ENCODE measurements at places on chromosomes 2 and 18.

DNA sequence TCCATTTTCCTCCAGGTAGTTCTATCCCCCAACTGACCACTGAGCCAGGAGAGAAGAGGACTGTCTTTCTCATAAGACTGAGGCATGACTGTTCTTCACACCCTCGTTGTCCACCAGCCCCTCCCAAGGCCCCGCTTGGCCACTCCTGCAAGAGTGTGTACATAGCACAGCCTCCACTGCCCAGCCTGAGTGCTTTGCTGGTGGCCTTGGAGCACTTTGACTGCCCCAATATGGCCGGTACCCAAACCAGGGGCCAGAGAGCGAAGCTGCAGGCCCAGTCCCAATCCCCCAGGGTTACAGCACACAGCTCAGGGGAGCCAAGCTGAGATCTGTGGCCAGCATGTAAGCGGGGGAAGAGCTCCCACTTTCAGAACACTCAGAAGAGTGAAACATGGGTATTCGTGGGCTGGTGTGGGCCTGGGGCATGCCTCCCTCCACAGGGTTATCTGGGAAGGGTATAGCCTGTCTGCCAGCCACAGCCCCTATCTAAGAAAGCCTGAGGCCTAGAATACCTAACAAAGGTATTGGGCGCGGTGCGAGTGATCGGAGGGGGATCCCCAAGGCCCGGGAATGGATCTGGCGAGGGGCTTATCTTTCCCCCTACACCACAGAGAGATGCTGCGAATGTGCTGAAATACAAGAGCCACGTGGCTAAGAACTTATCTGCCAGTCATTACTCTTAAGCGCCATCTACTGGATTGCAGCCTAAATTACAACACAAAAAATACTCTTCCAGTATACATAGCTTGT lies 163.8 kb downstream of the WDPCP start:
- no peak for DNase-seq

DNA sequence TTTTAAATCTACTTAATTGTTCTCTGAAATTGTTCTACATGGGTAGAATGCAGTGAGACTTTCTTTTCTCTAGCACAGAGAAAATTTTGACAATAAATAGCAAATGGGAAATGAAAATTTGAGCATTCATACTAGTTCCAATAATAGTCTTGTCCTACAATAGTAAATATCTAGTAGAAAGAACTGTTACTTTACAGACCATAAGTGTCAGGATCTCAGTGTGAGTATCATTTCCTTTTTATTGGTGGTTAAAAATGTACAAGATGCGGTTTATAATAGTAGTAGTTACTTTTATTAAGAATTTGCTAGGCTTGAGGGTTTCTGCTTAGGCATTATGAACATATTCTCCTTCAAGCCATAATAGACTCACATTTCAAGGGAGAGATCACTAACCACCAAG lies 43.2 kb downstream of the KCNE4 start:
- no peak for DNase-seq

DNA sequence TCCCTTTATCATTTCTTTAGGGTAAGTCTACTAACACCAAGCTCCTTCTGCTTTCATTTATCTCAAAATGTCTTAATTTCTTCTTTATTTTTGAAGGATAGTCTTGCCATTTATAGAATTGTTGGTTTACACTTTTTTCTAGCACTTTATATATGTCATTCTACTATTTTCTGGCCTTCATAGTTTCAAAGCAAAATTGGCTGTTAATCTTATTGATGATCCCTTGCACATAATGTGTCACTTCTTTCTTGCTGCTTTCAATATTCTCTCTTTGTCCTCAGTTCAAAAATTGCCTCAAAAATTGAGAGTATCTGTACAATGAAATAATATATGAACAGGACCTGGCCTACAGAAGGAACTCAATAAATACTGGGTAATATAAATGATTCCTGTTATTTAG lies 7.9 kb upstream of the TANK start:
- no peak for DNase-seq

DNA sequence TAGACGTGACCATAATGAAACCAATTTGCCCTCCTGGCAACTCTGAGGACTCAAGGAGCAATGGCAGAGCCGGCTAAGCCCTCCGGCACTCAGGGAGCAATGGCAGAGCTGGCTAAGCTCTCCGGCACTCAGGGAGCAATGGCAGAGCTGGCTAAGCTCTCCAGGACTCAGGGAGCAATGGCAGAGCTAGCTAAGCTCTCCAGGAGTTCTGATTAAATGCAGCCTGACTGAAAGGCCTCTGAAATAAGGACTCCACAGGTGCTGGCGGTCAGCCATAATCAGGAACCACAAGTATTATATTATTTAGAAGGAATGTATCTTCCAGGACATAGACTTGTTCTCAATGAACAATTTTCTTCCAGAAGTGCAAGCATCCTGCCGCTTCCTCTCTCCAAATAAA lies 65.2 kb downstream of the C2orf76 start:
- no peak for DNase-seq

DNA sequence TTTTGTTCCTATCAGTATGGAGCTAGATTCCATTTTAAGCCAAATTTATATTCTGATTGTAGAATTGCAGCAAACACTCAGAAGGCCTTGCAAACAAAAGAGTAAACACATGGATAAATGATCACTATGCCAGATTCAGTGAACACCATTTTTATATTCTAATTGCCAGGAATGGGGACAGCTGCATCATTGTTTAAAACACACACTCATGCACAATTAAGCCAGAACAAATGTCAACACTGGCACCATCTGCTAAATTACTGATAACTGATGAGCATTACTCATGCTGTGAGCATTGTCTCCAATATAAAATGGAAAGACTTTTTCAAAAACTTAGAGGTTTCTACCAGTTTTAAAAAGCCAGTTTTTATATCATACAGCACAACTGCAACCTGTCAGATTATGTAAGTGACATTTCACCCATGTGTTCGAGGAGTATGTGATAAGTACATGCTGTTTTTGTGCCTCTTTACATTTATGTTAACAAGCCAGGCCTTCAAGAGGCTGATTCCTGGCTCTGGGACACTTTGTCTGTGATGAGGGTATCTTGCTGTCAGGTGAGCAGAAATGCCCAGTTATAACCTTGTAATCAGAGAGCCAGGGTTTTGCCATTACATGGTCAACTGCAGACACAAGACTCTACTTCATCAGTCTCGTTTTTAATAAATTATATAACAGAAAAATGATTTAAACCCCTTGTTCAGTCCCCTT lies 4.4 kb upstream of the ST8SIA5 start:
- DNase-seq = no peak

GRCh38 chr2:22359071-22359672 lies 1025.8 kb upstream of the KLHL29 start:
- no peak for DNase-seq

DNA sequence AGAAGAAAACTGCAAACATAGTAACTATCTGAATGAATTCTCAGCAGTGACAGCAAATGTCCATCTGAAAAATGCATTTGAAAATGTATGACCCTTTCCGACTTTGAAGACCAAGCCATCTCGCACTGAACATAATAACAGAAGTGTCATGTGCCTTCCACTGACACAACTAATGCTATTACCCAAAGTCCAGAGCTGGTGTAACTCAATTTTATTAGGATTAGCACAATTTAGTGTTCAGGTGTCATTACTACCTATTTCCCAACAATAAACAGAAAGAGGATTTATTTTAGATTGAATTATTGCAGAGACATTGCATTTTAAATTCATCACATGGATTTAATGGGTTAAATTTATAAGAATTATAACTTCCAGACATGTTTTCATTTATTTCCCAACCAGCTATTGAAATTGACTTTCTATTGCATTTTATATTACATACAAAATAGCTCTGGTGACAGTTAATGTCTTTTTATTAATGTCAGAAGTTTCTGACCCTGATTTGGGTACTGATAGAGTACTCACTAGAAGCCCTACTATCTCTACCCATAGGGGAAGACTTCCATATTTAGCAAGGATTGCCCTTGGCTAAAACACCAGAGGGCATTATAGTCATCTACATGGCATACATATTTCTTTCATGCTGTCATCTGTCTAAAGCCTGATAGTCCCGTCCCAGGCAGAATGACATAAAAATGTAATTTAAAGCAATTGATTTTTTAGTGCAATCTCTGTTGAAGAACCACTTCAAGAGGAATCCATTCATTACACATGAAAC lies 7.0 kb upstream of the STK39 start:
- no peak for DNase-seq

GRCh38 chr2:235694721-235695601 lies 201.1 kb downstream of the AGAP1 start:
- DNase-seq = no peak

DNA sequence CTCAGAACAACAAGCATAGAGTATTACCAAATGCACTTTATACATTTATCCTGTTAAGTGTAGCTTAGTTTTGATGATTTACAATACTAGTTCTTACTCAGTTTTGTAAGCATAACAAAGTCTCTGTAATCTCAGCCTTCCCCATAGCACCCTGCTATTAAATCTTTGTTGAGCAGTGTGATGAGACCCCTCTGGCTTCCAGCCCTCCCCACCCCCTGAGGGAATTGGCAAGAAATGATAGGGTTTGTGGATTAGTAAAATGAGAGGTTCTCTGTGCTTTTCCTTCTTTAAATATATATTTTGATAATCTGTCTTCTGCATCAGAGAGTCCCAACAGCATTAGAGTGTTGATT lies 37.2 kb downstream of the ZNF521 start:
- no peak for DNase-seq

DNA sequence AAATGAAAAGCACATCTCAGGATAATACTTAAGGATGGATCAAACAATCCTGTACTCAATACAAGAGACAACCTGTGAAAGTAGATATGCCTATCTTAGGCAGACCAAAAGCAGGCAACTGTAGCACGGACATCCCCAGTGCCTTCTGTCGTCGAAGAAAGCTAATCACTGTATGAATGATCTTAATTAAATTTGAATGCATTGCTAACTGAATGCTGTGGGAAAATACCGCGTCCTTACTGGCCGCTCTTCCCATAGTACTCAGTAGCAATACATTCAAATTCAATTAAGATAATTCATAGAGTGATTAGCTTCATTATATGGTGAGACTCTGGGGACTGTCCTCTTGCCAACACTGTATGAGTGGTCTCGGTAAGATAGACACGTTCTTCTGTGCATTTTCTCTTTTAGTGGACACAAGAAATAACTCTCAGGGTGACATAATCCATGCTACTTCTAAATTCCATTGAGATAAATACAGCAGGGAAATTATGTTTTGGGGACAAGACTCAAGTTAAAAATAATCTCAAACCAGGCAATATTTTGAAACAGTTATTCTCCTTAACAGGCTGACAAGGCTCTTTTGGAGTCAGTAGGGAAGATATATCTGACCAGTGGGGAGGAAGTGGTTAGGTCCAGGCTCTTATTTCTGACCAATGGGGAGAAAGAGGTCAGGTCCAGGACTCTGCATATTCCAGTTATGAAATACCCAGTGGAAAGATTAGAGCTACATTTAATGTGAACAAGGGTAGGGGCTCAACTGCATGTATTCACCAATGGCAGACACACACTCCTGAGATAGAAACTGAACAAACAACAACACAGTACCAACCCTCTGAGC lies 97.3 kb downstream of the DOCK10 start:
- no peak for DNase-seq

GRCh38 chr2:126913329-126913728 lies 14.6 kb downstream of the TEX51 start:
- DNase-seq = no peak

DNA sequence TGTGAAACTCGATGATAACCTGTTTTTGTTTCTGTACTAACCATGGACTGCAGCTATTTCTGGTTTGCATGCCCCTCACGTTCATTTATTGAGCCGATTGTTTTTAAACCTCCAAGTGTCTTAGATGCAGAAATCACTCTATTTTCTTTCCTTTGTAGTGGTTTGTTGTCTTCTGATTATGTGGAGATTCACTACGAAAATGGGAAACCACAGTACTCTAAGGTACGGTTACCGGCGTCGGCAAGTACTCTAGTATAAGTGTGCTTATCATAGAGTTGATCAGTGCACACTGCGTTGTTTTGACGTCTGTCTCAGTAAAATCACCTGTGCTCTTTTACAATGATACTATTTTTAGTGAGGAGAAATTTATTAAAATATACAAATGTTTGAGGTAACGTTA lies 87.4 kb downstream of the ADAM23 start:
- no peak for DNase-seq

DNA sequence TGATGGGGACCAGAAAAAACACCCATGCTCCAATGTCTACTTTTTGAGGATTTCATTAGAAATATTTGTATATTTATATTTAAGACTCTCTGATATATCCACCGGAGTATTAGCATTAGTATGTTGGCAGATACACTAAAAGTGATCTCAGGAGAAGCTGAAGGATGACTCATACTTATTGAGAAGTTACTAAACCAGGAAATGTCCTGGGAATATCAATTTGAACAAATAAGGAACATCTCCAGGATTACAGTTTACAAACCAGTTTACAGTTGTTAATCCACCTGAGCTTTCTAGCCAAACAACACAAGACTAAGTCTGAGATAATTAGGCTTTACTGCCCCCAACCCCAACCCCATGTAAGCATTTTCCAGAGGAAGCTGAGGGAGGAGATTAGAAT lies 16.1 kb upstream of the DPP4 start:
- no peak for DNase-seq

DNA sequence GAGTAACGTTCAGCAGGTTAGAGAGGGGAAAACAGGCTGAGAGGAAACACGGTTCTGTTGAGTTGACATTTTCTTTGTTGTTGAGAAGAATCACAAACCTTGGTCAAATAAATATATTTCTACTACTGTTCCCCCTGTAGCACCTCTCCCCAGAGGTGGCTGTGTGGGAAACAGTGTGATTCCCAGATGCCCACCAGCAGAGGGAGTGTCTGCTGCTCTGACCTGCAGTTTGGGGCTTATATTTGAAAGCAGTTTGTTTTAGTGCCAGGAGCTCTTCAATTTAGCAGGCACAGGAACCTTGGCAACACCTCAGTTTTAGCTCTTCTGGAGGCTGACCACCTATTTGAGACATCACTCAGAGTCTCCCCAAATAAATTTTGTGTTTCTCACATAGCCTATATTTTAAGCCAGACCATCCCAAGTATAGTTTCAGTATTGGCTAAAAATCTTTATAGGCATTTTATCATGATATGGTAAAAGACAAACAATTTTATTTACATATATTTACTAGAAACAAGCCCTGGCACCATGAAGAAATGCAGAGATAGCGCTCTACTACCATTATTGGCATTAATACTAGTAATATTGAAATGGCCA lies 75.7 kb downstream of the PIK3C3 start:
- no peak for DNase-seq

GRCh38 chr2:201813996-201814760 lies 7.8 kb downstream of the CDK15 start:
- no peak for DNase-seq

DNA sequence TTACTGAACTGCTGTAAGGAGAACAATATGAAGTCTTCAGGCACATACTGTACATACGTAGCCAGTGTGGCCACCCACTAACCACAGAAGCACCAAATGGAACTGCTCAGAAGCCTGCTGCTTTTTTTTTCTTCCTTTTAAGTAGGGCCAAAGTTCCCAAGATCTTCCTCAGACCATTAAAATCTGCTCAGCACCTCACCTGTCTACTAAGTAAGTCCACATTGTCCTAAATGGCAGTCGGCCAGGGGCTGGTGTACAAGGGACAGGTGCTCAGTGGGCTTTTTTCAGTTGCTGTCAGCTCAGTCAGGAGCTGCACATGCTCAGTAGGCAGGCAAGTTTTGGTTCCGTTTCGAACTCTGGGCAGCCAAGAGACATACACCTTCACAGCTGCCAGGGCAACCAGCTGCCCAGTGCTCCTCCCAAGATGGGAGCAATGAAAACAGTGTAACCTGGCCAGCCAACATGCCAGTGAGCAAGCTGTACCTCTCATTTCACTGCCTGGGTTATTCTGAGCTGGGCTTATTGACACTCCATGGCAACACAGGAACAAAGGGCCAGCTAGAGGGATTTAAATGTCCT lies 86.1 kb downstream of the ACVR1 start:
- no peak for DNase-seq
